Stimulated activated naive CD8-positive, alpha-beta T cell treated with anti-CD3 and anti-CD28 coated beads, Interleukin-15, Interleukin-2, amounts not matched to agents 100 U/mL and 50 U/mL, for 24 hours (primary cell): ENCODE measurements at places on chromosomes 3 and 15.

GRCh38 chr15:92915766-92916435 is 15.8 kb downstream of the CHD2 start:
- DNase-seq: no peak

DNA sequence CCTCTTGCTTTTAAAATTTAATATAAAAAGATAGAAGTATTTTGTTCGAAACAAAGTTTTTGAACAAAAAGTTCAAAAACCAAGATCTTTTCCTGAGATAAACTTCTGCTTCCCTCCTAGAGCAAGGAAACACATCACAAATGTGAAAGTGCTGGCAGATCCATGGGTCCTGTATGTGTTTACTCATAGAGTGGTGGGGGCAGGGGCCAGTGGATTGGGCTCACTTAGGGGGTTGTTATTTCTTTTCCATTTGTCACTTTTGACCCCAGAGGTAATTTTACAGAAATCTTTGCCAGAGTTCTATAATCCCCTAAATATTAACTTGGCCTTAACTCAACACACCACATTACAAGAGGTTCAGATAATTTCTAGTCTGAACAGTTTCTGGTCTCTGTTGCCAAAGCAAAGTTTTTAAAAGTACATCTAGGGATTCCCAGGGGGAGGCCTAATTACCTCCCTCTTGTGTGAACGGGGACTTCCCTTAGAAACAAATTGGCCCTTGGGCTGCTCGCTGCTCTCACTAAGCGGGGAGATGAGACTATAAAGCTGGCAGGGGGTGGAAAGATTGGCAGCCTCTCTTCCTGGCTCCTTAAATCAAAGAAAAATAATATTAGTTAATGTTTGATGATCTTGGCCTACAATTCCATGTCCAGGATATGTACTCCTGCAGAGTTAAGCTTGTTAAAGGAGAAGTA is 66.8 kb upstream of the PTX3 start:
- no peak for DNase-seq

DNA sequence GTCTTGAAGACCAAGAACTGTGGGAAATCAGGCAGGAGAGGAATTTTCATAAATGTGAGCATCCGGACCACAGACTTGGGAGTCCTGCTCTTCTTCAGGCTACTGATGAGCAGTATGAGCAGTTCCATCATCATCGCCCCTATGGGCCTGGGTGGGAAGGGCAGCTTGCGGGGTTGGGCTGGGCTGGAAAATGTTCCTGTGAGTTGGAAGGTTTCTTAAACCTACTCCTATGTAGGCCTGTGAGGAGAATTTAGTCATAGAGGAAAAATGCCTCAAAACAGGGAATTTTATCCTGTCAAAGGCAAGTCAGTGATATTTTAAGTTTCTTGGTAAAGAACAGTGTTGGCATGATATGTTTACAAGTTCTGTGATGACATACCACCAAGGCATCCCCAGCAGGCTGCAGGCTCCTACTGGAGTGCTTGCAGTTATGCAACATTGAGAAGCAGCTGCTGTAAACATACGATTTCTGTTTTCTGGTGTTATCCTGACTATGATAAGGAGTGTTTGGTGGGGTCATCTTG is 10.3 kb downstream of the MASP1 start:
- no peak for DNase-seq

- no peak for DNase-seq
Observed at GRCh38 chr3:126349611-126350501, 7.4 kb downstream of the KLF15 start.

GRCh38 chr15:48905847-48906246 is 27.9 kb downstream of the EID1 start:
- no peak for DNase-seq

GRCh38 chr15:66839506-66840112 is 137.6 kb downstream of the SMAD6 start:
- no peak for DNase-seq
